ENCODE measurements at places on chromosomes 5 and 9. TPM values are rescaled to one million over a fixed set of nuclear protein-coding genes. Genes with fewer than 3 reads are reported as not detected.

Gene KCNMB1
- total RNA-seq = not detected

Gene PLPP1
- 7.4 TPM for total RNA-seq

Gene IL4
- total RNA-seq = not detected

Gene MCIDAS
- total RNA-seq = not detected

GRCh38 chr9:105608721-105609598 lies 51.0 kb downstream of the FKTN start:
- DNase-seq = peak; percentile 30

DNA sequence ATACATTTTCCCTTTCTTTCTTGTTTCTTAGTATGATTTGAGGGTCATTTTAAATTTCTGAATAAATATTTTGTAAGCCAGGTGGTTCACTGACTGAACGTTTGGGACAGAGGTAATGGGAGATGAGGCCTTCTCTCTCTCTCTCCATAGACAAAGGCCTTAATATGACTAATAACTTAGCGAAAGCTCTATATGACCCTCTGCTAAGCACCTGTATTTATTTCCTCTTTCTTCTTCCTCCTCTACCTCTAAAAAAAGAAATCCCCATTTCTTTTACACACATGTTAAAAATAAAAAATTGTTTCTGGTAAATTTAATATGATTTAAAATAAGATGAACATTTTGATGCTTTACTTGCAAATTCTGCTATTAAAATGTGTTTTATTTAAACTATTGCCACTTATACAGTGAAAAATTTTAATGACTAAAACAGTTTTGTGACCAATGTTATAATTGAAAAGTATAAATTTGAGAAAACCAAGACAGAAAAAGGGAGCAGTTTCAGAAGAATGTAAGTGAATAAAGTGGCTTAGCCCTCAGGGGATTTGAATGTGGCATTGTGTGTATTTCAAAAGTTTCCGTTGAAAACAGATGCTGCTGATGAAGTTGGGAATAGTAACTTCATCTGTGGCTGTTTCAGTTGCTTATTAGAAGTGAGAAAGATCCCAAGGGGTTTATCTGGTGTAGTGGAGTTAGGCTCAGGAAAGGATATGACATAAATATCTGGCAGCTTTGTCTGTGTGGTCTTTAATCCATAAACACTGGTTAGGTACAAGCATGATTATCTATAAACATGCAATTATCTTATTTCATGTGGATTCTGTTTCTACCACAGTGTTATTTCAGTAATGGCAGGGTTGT lies 128.6 kb upstream of the GRHPR start:
- no peak for DNase-seq
